Renal pelvis (tissue), 12 donors: ENCODE measurements at places on chromosomes 3 and 15.

- peak; percentile 70 for DNase-seq
Observed at GRCh38 chr3:127791221-127791913, 30.9 kb downstream of the MGLL start.

GRCh38 chr3:15781637-15782402 is 16.0 kb downstream of the ANKRD28 start:
- DNase-seq = no peak

DNA sequence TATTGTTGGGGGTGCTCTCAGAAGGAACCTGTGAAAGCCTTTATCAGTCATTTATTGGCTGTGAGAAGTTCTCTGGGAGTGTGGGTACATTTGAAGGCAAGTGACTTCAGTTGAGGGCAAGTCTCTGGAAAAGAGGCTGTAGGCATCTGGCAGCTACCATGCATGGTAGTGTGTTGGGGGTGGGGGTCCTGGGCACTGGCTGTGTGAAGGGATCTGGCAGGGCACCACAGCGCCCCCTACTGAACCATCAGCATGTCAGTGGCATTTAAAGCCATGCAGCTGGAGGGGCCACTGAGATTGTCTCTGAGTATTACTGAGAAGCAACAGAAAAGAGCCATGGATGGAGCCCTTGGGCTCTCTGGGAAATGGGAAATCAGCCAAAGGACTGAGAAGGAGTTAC is 30.6 kb downstream of the CRTAP start:
- no peak for DNase-seq

DNA sequence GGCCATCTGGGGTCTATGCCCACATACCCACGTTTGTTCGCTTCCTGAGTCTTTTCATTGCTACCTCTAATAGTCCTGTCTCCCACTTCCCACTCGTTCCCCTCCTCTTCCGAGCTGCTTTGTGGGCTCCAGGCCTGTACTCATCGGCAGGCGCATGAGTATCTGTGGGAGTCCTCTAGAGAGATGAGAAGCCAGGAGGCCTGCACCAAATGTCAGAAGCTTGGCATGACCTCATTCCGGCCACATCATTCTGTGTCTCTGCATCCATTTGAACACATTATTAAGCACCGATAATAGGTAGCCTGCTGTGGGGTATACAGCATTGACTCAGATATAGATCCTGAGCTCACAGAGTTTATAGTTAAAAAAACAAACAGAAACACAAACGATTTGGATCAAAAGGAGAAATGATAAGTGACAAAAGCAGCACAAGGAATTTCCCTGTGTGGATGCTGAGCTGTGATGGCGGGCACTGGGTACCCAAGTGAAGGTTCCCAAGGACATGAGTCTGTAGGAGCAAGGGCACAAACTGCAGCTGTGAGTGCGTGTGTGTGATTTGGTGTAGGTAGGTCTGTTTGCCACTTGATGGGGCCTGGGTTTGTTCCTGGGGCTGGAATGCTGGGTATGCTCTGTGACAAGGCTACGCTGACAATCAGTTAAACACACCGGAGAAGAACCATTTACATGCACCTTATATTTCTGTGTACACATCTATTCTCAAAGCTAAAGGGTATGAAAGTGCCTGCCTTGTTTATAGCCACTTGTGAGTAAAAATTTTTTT is 35.9 kb downstream of the NR1I2 start:
- DNase-seq = no peak

DNA sequence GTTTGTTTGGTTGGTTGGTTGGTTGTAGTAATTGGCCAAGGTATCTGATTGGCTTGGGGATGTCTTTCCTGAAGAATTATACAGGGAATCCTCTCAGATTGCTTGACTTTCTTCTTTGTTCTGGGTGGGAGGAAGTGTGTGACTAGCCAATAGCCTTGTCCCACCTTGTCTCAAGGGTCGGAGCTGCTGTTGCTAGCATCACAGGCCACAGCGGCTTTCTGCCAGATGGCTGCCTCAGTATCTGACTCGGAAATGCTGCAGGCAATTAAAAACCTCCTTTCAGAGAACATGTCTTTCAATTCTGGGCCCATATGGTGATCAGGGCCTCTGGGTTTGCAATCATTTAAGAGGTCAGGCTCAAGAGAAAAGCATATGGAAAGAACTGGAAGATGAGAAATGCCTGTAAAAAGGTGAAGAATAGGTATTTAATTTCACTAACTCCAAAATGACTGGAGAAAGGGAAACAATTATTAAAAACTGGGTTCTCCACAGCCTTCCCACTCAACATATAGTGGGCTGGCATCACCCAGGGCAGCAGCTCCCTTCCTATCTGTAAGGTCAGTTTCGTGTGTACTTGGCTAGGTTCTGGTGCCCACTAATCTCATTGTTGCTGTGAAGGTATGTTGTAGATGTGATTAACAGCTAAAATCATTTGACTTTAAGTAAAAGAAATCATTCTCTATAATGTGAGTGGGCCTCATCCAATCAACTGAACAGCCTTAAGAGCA is 32.4 kb downstream of the TGFBR2 start:
- no peak for DNase-seq

GRCh38 chr15:42576040-42576594 is 711 bp downstream of the STARD9 start:
- DNase-seq = no peak
